MCF 10A (cell line): ENCODE measurements at places on chromosomes 6 and 20. TPM values are rescaled to one million over a fixed set of nuclear protein-coding genes. Genes with fewer than 3 reads are reported as not detected.

Gene TFAP2D
- not detected in 2 replicates for total RNA-seq

Gene ADISSP
- total RNA-seq = 37.8 and 58.8 TPM in 2 replicates

Gene LY6G6F
- not detected in 2 replicates for total RNA-seq

Gene PSMG4
- 27.9 and 40.0 TPM in 2 replicates for total RNA-seq

Gene PI16
- not detected in 2 replicates for total RNA-seq

Gene BPI
- total RNA-seq = not detected in 2 replicates

Gene ADTRP
- 14.8 and 25.3 TPM in 2 replicates for total RNA-seq

Gene ABHD12
- 18.6 TPM in 2 replicates for total RNA-seq

Gene GPR63
- total RNA-seq = 0.42 and 0.54 TPM in 2 replicates

Gene GGTLC1
- not detected in 2 replicates for total RNA-seq

Gene CTCFL
- total RNA-seq = not detected in 2 replicates

Gene MACROD2
- total RNA-seq = 2.3 and 3.1 TPM in 2 replicates

Gene CLVS2
- not detected in 2 replicates for total RNA-seq

Gene ASIP
- not detected in 2 replicates for total RNA-seq

Gene LTB
- total RNA-seq = 0.37 TPM in 1 of 2 replicates, not detected in the other

Gene GSTA2
- not detected in 2 replicates for total RNA-seq

Gene NR2E1
- total RNA-seq = not detected in 2 replicates

Gene PTCHD4
- 7.4 and 8.4 TPM in 2 replicates for total RNA-seq

Gene SLC26A8
- total RNA-seq = not detected in 2 replicates

Gene RBM24
- not detected in 2 replicates for total RNA-seq

Gene LAMP5
- total RNA-seq = not detected in 2 replicates

Gene MUC21
- not detected in 2 replicates for total RNA-seq

Gene GPSM3
- total RNA-seq = 0.71 and 0.84 TPM in 2 replicates

Gene SESN1
- 16.7 and 23.0 TPM in 2 replicates for total RNA-seq
